Effector CD4-positive, alpha-beta T cell (primary cell): ENCODE measurements at places on chromosomes 2 and 18.

DNA sequence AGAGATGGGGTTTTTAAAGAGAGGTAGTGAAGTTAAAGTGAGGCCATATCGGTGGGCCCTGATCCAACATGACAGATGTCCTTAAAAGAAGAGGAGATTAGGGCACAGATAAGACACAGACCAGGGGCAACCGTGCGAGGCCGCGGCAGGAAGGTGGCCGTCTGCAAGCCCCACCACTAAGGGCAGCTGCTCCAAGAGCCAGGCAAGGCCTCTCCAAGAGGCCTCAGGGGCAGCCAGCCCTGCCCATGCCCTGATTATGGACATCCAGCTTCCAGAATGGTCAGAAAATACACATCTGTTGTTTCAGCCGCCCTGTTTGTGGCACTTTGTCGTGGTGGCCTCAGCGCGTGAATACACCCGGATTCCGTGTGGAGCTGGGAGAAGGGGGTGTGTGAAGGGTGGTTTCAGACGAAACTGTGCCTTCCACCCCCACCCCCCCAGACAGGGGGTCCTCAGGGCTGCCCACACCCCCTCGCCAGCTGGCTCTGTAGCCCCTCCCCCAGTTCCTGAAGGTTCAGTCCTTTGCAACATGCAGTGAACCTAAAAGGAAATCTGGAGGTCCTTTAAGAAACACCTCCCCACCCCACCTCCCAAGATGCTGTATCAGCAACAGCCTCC is 74.1 kb upstream of the SMAD7 start:
- no peak for DNase-seq

DNA sequence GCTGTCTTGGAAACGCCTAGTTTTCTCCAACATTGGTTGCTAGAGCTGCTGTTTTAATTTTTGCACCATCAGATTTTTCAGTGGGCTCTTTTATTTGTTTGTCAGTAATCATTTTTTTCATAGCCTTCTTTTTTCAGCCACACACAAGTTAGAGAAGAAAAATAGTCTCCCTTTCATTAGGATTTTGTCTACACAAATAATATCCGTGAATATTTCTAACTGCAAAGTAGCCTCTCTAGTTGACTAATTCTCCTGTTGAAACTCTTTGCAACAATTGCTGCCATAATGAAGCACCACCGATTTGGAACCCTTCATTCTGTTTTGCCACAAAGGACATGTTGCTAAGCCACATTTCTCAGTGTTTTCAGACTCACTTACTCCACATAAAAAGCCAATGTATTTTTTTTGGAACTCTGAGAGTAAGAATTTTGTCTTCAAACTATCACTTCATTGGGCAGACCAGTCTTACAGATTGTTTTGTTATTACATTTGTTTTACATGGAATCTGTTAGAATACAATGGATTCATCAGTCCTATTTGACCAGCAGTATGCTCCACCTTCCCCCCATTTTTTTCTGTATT is 9.6 kb downstream of the KCNJ3 start:
- DNase-seq: no peak

GRCh38 chr2:85011098-85011497 is 40.1 kb downstream of the KCMF1 start:
- no peak for DNase-seq

- DNase-seq: no peak
These were observed 16.8 kb downstream of the GNLY start for GRCh38 chr2:85710687-85711577.

DNA sequence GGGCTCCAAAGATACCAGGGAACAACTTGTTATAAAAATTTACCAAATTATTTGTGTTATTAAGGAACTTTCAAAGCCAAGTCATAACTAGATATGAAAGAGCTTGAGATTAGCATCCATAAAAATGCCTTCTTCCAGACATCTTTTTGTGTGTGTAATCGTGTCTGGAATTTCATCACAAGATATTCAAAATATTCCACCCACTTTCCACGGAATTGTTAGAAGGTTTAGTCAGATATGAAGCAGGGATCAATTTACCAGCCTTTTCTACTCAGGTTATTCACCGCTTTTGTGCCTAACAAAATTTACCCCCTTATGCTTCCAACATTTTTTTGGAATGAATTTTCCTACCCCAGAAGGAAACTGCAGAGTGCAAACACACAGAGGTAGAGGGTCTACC is 130.2 kb upstream of the ACVR2A start:
- no peak for DNase-seq

DNA sequence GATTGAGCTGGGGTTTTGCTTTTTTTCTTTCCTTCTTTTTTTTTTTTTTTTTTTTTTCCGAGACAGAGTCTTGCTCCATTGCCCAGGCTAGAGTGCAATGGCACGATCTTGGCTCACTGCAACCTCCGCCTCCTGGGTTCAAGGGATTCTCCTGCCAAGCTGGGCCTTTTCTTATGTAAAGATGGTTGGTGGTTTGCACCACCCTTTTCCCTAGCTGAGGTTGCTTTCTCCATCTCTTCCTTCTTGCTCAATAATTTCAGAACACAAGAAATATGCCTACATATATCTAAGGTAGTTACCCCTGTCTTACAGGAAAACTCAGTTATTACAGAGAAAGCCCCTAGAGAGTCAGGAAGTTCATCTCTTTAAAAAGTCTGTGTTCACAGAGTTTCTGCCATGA is 7.0 kb downstream of the TTC39C start:
- no peak for DNase-seq

- no peak for DNase-seq
These were observed 628 bp upstream of the CAPG start for GRCh38 chr2:85410584-85411404.

- no peak for DNase-seq
These were observed 10.2 kb upstream of the CHN1 start for GRCh38 chr2:175015340-175015739.

- DNase-seq: no peak
These were observed 31.8 kb downstream of the CDC42EP3 start for GRCh38 chr2:37639631-37640030.

GRCh38 chr18:22563164-22563583 is 145.5 kb upstream of the CTAGE1 start:
- DNase-seq: no peak

DNA sequence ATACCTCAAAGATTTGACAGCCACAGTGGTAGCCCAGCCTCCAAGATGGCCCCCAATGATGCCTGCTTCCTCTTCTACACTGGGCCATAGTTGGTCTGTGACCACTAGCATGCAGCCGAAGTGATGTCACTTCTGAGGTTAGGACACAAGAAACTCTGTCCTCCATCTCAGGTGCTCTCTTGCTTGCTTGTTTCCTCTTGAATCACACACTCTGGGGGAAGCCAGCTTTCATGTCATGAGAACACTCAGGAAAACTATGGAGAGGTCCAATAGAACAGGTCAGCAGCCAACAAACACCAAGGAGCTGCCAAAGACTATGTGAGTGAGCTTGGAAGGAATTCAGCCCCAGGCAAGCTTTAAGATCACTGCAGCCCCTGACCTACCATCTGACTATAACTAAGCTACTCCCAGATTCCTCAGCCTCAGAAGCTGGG is 3.3 kb upstream of the ADAM17 start:
- DNase-seq: no peak
